ENCODE measurements at places on chromosomes 7 and 10.

- DNase-seq: no peak
Measured at GRCh38 chr10:126734967-126735366, 64.5 kb upstream of the C10orf90 start.

- no peak for DNase-seq
Measured at GRCh38 chr10:68099736-68100135, 9.6 kb upstream of the MYPN start.

DNA sequence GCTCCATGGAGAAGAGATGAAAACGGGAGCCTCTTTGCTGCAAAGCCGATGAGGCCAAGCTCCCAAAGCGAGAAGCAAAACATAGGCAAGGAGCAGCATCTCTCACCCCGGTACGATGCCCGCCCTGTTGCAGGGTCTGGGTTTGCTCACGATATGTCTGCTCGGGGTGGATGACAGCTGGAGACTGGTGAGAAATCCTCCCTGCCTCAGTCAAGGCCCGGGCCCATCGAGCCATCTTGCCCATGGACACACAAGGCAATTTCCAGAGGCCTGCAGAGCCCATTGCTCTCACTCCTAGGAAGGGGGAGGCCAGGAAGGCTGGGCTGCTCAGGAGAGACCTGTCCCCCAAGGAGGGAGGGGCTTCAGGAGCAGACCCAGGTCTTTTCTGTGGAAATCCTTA lies 391.7 kb upstream of the SHH start:
- no peak for DNase-seq

DNA sequence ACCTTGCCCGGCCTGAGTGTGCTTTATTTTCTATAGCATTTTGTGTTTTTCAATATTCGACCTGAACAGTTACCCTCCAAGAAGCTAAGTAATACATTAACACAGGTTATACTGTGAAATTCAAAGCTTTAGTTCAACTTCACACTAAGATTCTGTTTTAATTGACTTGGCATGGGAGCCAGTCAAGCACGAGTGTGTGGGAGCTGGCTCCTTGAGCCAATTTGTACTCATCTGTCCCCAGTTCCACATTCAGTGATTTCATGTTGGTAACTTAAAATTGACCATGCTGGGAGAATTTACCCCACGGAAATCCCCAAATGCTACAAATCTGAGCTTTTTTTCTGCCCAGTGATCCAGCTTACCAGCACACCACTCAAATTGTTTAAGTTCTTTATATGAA lies 20.3 kb downstream of the TSPAN12 start:
- DNase-seq: no peak

- DNase-seq: no peak
Measured at GRCh38 chr10:50470345-50470744, 153.4 kb downstream of the SGMS1 start.

GRCh38 chr10:5292196-5292735 lies 72.5 kb upstream of the UCN3 start:
- no peak for DNase-seq

DNA sequence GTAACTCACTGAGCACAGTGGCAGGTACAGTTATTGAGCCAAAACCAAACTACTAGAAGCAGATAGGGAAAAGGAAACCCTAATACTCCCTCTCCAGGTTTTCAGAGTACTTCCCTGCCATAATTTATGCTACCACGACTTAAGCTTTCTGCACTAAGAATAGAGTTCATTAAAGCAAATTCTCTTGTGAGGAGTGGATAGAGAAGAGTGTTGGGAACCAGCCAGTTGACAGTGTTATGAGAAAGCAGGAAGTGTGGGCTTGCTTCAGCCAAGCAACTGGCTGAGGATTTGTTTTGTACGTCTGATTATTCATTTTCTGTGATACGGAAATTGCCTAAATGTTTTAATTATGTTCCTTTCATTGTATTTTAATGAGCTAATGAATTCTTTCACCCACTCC lies 280.5 kb downstream of the KIF20B start:
- DNase-seq: no peak

DNA sequence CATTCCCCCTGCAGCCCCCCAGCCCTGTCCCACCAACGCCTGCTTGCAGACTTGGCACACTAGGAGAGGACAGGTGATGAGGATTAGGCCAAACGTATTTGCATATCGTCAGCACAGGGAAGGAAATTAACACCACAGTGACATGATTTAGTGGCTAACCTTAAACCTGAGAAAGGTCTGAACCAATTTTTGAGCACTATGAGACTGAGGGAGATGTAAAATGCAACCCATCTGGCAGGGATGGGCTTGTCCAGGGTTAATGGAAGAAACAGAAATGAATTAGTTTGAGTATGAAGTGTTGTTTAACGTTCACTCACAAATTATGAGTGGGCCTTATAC lies 183.6 kb downstream of the TAX1BP1 start:
- no peak for DNase-seq

- DNase-seq: no peak
Measured at GRCh38 chr7:148982654-148983199, 45.6 kb downstream of the PDIA4 start.

DNA sequence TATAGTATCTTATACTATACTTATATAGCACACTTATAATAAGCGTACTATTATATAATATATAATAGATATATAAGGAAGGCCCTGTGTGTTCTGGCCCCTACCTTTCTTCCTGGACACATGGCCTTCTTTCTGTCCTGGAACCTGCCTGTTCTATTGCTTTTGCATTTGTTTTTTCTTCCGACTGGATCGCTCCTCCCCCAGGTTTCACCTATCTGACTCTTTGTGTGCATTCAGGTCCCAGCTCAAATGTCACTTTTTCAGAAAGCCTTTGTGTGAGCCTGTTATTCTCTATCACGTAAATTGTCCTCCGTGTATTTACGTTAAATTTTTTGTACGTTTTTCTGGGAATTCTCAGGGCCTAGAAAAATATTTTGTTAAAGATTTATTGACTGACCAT lies 2.9 kb upstream of the TRIM8 start:
- DNase-seq: no peak

DNA sequence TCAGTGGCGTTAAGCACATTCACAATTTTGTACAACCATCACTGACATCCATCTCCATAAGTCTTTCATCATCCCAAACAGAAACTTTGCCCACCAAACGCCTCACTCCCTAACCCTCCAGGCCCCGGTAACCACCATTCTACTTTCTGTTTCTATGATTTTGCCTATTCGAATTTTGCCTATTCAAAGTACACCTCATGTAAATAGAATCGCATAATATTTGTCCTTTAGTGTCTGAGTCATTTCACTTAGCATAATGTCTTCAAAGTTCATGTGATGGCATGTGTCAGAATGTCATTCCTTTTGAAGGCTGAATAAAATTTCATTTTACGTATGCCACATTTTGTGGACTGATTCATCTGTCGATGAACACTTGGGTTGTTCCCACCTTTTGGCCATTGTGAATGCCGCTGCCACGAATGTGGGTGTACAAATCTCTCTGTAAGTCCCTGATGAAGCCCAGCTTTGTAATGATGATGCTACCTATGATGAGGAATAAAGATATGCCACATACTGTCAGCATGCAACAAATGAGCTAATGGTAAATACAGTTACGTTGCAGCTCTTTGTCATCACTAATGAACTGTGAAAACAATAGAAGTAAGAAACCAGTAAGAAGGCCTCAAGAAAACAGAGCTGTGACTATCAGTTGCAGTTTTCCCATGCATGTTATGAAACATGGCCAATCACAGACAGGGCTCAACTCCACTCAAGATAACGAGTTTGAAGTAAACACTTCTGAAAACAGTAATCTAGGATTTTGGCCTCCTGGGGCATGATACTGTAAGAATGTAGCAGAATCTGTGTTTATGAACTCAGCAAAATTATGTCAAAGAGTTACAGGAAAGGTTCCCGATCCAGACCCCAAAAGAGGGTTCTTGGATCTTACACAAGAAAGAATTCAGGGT lies 120.0 kb downstream of the ADAM12 start:
- no peak for DNase-seq

DNA sequence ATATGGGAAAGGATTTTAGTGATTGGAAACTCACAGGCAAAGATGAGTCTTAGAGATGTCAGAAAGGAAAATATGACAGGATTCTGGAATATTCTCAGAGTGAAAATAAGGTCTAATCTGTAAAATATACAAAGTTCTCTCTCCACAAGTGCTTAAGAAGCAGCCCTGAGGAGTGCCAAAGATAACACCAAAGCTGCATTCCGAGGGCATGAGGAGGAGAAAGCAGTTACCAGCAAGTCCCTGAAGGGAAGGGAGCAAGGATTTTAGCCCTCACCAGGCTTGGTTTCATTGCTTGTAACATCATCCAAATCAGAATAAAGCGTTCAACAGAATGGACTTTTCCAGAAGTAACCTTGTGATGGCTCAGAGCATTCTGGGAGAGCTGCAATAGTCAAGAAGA lies 31.4 kb upstream of the DLX6 start:
- DNase-seq: no peak

GRCh38 chr10:126099366-126099765 lies 203.0 kb downstream of the FANK1 start:
- DNase-seq: no peak

- DNase-seq: no peak
Measured at GRCh38 chr7:94067506-94067905, 63.4 kb upstream of the BET1 start.

- DNase-seq: no peak
Measured at GRCh38 chr7:22109761-22110160, 164.1 kb upstream of the CDCA7L start.

- no peak for DNase-seq
Measured at GRCh38 chr7:122485856-122486255, 181.3 kb upstream of the FEZF1 start.

DNA sequence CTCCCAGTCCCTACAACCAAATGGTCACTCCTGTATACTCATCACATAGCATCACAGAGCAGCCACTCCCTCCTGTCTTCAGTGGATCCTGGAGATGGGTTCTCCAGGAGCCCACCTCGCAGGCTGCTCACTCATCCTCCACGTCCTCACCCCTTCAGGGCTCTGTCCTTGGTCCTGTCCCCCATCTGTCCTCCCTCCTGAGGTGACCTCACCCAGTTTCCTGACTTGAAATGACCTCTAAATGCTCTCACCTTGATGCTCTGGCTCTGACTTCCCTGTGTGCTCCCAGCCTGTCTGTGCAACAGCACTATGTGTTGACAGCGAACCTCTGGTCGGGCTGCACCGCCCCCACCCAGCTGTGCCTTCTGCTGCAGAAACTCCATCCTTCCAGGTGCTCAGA lies 2.1 kb upstream of the PPP2R2D start:
- no peak for DNase-seq

DNA sequence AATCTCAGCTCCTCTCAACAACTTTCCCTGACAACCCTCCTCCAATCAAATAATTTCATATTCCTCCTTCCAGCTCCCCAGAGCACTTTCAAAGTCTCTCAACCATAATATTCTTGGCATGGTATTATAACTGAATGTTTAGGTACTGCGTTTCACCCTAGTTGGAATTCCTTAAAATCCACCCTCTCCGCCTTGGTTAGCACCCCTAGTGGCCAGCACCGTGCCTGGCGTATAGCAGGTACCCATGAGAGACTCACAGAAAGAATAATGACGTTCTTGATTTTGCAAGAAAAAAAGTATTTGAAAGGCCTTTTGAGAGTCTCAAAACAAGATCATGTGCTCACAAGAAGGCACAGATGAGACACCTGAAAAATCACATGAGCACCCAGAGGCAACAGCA lies 50.9 kb downstream of the GLI3 start:
- no peak for DNase-seq

DNA sequence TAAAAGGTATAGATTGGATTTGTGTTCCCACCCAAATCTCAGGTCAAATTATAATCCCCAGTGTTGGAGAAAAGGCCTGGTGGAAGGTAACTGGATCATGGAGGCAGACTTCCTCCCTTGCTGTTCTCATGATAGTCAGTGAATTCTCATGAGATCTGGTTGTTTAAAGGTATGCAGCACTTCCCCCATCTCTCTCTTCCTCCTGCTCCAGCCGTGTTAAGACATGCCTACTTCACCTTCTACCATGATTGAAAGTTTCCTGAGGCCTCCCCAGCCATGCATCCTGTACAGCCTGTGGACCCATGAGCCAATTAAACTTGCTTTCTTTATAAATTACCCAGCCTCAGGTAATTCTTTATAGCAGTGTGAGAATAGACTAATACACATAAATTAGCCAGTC lies 39.1 kb downstream of the HTR7 start:
- DNase-seq: no peak

- DNase-seq: no peak
Measured at GRCh38 chr10:131656431-131656841, 244.4 kb upstream of the PPP2R2D start.

GRCh38 chr7:79410345-79410744 lies 43.1 kb downstream of the MAGI2 start:
- no peak for DNase-seq

- DNase-seq: no peak
Measured at GRCh38 chr7:7687800-7688199, 30.6 kb downstream of the RPA3 start.

- no peak for DNase-seq
Measured at GRCh38 chr7:134781171-134781570, 1.7 kb downstream of the CALD1 start.

DNA sequence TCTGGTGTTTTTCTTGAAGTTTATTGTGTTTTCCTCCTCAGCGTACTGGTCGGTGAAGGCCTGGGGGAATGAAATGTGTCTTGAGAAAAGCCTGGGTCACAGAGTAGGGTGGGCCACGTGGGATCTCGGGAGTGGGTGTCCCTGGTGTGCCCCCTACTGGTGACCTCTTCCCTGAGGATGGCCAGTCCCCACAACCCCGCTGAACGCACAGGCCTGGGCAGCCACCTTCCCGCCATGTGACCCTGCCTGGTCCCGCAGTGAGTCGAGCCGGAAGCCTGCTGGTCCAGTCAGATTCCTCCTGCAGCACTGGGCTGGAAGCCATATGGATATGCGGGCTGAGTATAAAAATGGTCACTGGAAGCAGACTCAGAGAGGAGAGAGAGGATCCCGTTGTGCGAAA lies 52.9 kb upstream of the GNA12 start:
- no peak for DNase-seq

- DNase-seq: no peak
Measured at GRCh38 chr7:40873248-40873647, 738.4 kb downstream of the SUGCT start.

GRCh38 chr10:110751850-110752249 lies 107.7 kb downstream of the RBM20 start:
- no peak for DNase-seq

DNA sequence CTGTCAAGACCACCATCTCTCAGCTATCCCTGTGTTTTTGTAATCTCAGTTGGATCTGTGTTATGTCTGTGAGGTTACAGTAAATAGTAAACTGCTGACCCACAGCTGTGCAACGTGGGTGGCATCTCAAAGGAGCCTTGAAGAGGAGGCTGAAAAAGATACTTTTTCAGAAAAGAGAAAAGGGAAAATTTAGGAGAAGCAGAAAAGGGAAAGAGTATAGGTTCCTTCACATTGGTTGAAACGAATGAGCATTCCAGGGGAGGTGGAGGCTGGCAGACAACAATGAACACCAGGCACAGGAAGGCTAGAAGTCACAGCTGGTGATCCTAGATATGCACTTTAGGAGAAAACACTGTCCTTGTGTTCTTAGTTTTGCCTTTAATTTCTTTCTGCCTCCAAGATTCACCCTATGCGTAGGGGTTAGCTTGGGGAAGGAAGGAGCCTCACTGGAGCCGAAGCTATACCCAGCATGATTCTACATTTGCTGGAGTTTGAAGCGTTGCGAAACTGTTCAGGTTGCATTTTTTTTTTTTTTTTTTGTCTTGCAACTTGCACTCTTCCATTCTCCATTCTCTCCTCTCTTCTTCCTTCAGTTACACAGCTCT lies 18.3 kb downstream of the CPED1 start:
- DNase-seq: no peak

Measured in stimulated activated CD8-positive, alpha-beta memory T cell treated with anti-CD3 and anti-CD28 coated beads, Interleukin-2, amount 100 ng/mL, for 1 hour (primary cell).